ELF-1 (cell line): ENCODE measurements at places on chromosomes 12 and 14.

- DNase-seq, result no peak
Observed at GRCh38 chr12:29781188-29781587, 2.6 kb downstream of the TMTC1 start.

GRCh38 chr14:39474416-39474911 is 42.2 kb upstream of the FBXO33 start:
- DNase-seq, result no peak

GRCh38 chr12:42804928-42805327 is 215.4 kb upstream of the PRICKLE1 start:
- DNase-seq, result no peak

- DNase-seq, result no peak
Observed at GRCh38 chr14:94702629-94703028, 67.3 kb downstream of the GSC start.

- peak; percentile 39 for DNase-seq
Observed at GRCh38 chr14:78863143-78863542, 693.0 kb downstream of the NRXN3 start.

- no peak for DNase-seq
Observed at GRCh38 chr14:82387699-82388098, 854.0 kb upstream of the SEL1L start.

DNA sequence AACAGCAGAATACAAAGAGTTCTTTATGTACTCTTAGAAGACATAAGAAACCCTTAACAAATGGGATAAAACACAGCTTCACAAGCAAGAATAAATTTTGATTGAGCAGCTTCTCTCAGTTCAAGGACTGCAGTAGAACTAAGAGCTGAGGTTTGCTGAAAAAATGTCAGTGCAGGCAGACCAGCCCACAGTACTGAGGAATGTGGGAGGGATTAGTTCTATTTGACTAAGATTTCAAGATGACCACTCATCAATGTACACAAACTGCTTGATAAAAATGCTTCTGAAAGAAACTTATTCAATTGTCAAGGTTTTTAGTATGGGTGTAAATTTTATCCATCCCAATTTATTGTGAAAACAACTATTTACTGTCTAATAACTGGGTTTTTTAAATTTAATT is 138.4 kb downstream of the SEC23A start:
- no peak for DNase-seq

- DNase-seq, result no peak
Observed at GRCh38 chr14:64691376-64691775, 12.8 kb upstream of the PLEKHG3 start.
